Activated CD4-positive, alpha-beta T cell treated with anti-CD3 and anti-CD28 coated beads, Interleukin-2, amount 10 ng/mL, durations not matched to agents 24 days and 14 days (primary cell): ENCODE measurements at places on chromosomes 6 and 20. TPM values are rescaled to one million over a fixed set of nuclear protein-coding genes. Genes with fewer than 3 reads are reported as not detected.

GRCh38 chr6:154969796-154970195 is 25.3 kb upstream of the TIAM2 start:
- DNase-seq, result no peak

DNA sequence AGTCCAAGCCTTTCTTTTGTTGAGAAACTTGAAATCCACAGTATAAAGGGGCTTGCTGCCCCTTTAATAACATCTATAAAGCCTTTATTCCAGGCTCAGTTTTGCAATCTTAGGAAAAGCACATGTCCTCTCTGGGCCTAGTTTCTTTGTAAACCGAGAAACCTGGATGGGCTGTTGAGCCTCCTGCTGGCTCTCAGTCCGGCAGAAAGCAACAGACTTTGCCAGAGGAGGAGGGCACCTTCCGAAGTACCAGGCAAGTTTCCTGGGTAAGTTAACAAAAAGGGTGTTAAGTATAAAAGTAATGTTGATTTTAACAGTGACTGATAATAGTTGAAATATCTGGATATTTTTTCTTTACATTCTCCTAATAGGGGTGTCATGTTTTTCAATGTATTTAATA is 99.0 kb upstream of the POPDC3 start:
- no peak for DNase-seq

GRCh38 chr6:21180155-21180554 is 413.4 kb upstream of the SOX4 start:
- DNase-seq, result no peak

DNA sequence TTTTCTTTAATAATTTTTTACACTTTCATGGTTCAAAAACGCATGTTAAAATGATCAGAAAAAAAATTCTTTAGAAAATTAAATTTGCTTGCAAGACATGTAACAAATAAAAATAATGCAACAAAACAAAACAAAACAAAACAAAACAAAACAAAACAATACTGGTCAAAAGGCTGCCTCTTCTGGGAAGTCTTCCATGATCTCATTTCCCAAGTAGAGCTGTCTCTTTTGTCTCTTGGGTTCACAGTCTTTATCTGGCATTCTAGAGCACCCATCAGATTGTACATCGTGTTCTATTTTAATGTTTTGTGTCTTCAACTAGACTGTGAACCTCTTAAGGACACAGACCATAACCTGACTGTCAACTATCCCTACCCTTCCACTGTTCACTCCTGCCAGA is 25.3 kb downstream of the TP53INP2 start:
- no peak for DNase-seq

GRCh38 chr6:127554435-127555006 is 22.5 kb upstream of the C6orf58 start:
- peak; percentile 70 for DNase-seq

DNA sequence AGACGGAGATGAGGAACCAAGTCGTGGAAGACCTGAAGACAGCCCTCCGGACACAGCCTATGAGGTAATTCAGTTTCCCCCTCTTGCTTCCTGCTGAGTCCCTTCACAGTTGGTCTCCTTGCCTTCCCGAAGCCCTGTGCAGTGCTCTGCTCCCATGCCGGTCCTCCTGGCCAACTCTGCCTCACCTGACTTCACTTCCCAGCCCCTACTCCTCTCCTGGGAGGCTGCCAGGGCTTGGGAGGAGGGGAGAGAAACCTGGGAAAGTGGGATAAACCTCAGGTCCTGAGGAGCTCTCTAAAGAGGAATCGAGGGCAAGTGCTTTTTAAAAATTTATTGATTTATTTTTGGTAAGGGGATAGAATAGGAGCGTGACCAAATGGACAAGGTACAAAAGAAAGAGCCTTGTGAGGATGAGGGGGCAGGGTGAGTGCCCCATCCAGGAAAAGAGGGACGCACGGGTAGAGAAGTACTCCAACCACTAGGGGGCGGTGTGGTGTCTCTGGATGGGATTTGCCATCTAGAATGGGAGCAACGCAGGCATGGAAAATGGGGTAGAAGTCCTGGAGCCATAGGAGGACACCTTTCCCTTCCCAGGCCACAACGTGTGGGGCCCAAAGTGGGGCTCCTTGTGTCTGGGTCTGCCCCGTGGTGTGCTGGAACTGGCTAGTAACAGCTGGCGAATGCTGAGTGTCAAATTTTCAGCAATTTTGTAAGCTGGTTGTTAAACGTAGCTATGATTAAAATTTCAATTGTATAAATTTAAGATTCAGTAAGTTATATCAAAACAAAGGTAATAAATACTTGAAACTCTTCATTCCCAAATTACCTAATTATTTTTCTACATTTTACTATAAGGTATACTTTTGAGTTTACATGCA is 69.0 kb downstream of the MOCS1 start:
- peak; percentile 87 for DNase-seq

GRCh38 chr6:113219783-113220182 is 637.4 kb upstream of the MARCKS start:
- DNase-seq, result no peak

- no peak for DNase-seq
These were observed 813.7 kb downstream of the KIF16B start for GRCh38 chr20:15759594-15759993.

- DNase-seq, result no peak
These were observed 3.0 kb upstream of the RAB44 start for GRCh38 chr6:36694616-36695015.

DNA sequence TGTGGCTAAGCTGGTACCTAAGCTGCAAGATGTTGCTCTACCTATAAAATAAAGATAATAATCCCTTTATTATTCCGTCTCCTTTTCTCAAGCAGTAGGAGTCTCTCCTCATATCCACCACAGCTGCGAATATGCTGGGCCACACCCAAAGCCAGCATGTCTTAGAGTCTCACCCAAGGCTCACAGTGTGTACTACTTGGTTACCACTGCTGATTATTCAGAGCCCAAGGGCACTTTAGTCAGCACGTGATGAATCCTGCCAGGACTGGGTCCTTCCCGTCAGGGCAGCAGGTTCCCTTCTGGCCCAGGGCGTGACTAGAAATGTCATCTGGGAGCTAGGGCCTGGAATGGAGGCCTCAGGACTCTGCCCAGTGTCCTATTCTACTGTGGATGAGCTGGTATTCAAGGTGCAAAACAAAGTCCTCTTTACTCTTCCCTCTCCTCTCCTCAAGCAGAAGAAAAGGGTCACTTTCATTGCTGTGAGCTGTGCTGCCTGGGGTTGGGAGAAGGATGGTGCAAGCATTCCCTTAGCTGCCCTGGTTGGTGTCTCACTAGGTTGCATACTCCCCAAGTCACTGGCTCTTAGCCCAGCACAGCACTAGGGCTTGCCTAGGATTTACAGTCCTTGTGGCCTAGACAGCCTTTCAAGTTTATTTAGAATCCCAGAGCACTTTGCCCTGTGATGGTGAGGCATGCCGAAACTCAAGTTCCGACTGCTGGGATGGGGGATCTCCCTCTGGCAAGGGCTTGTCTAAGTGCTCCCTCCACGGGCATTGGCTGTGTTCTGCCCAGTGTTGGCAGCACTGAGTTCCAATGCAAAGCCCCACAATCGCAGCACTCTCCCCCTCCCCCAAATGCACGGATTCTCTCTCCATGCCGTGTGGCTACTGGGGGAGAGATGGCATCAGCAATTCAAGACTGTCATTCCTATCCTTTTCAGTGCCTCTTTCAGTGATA is 320.2 kb downstream of the BTBD9 start:
- DNase-seq, result no peak

DNA sequence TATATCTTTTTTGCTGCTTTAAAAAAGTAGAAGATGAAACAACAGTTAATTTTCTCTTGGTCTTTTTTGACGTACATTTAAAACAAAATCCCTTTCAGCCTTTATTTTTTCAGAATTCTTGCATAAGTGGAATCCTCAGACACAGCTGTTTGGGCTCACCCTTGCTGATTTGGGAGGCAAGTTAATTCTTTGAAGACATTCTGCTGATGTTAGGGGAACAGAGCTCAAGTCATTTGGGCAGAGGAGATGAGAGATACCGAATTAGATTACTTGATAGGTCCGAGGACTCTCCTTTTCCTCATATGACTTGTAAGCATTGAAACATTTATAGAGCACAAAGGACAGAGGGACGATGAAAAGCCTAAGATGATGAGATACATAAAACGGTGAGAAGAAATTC is 567.9 kb upstream of the CITED2 start:
- no peak for DNase-seq

- peak; percentile 86 for DNase-seq
These were observed 8.9 kb upstream of the MLN start for GRCh38 chr6:33812669-33813068.

DNA sequence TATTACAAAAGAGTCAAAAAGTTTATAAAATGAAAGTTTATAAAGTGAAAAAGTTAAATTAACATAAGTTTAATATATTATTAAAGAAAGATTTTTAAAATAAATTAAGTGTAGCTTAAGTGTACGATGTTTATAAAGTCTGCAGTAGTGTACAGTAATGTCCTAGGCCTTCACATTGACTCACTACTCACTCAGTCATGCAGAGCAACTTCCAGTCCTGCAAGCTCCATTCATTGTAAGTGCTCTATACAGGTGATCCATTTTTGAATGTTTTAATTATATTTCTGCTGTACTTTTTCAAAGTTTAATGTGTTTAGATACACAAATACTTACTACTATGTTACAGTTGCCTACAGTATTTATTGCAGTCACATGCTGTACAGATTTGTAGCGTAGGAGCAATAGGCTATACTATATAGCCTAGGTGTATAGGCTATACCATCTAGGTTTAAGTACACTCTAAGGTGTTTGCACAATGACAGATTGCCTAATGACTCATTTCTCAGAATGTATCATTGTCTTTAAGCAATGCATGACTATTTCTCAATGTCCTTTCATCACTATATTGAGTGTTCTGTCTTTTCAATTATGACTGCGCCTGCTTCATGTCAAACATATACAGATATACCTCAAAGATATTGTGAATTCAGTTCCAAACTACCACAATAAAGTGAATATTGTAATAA is 1110.3 kb upstream of the MAP3K7 start:
- no peak for DNase-seq

- DNase-seq, result peak; percentile 67
These were observed 109.2 kb downstream of the NCOA3 start for GRCh38 chr20:47610945-47611250.

- DNase-seq, result no peak
These were observed 385.7 kb upstream of the CITED2 start for GRCh38 chr6:139760128-139760527.

DNA sequence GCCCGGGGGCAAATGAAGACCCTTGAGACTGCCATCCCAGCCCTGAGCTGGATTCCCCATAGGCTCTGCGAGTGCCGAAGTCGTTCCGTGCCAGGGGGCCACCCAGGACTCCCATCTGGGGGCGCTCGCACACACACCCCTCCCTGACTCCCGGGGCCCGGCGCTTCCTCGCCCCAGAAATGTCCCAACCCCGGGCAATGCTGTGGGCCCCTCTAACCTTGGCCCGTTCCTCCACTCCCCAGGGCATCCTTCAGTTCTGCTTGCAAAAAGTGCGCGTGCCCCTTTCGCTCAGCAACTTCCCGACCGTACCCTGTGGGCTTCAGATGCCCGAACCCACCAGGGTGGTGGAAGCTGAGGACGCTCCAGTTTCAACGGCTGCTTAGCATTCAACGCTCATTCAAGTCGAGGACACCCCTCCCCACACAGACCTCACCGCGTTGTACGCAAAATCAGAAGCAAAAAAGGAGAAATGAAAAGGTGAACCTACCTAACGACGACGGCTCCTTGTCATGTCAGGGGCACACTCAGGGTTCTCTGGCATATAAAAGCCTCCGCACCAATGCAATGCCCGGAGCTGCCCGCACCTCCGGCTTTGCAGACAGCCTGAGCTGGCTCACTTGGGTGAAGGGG is 25.3 kb downstream of the RIPOR2 start:
- DNase-seq, result no peak

DNA sequence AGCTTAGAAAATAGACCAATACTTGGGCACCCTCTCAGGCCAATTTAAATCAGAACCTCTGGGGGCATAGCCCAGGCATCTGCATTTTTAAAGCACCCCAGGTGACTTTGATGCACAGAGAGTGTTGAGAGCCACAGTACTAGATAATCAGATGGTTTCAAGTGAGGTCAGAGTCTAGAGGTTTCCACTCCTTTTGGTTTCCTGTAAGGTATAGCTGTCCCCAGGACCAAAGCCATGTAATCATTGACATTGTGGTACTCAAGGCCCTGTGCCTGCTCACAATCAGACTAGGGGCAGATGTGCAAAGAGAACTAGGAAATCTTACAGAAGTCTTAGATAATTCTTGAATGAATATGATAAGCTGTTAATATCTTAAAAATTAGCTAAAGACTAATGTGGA is 9.1 kb downstream of the FILIP1 start:
- DNase-seq, result no peak

DNA sequence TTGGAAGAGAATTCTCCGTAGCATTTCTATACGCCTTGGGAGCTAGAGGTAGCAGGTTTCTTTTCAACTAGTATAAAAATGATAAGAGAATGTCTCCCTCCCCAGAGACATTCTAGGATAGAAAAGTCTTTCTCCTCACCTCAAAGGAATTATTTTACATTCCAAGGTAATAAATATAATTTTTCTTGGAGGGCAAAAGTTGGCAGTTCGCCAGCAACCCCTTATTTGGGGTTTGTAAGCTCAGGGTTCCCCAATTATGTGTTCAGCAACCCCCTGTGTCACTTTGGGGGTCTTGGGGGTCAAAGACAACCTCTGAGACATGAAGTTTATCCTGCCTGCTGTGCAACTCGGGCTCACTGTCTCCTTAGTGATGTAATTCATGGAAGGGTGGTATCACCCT is 58.3 kb downstream of the THEMIS start:
- no peak for DNase-seq

- DNase-seq, result no peak
These were observed 82.2 kb upstream of the MAFB start for GRCh38 chr20:40771308-40771610.

GRCh38 chr6:110348961-110349690 is 9.0 kb downstream of the METTL24 start:
- no peak for DNase-seq

DNA sequence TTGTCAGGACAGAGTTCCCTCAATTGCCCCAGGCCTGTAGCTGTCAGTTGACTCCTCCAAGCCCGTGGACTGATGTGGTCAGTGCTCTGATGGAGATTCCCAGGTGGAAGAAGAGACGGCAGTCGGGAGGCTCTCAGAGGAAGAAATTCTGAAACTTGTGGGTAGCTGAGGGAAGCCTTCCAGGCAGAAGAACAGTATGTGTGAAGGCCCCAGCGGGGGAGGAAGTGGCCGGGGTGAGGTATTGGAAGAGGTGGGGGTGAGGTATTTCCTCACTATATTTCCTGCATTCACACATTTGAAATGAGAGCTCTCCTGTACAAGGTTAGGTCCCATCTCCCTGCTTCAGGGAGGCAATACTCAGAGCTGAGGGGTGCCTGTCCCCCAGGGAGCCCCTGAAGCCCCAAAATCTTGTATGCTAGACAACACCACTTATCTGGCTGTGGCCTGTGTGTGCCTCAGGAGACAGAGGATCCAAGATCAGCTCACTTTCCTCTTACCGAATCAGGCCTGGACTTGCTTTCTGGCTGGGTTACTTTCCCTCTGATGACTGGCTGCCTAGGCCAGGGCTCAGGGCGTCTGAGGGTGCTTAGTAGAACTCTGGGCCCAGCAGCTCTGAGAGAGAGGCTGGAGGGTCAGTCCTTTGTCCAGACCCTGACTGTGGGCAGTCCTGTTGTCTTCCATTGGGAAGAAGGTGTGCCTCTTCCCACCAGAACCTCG is 49.3 kb upstream of the MYL9 start:
- DNase-seq, result peak; percentile 88

KIFC1 gene
- total RNA-seq, result 64.9 and 66.5 TPM in 2 replicates

CTAGE9 gene
- total RNA-seq, result not detected in 2 replicates

BTBD9 gene
- 12.3 and 12.4 TPM in 2 replicates for total RNA-seq

TRIM40 gene
- total RNA-seq, result not detected in 2 replicates

KCNK16 gene
- not detected in 2 replicates for total RNA-seq

ULBP2 gene
- total RNA-seq, result 0.40 and 0.47 TPM in 2 replicates

B3GAT2 gene
- total RNA-seq, result 0.05 TPM in 1 of 2 replicates, not detected in the other

PRR18 gene
- not detected in 2 replicates for total RNA-seq
